Fibroblast of the aortic adventitia (primary cell): ENCODE measurements at places on chromosomes 6 and 20. TPM values are rescaled to one million over a fixed set of nuclear protein-coding genes. Genes with fewer than 3 reads are reported as not detected.

PKHD1 gene
- not detected in 2 replicates for total RNA-seq

EFCAB8 gene
- not detected in 2 replicates for total RNA-seq

CCN2 gene
- total RNA-seq: 15.9 and 118 TPM in 2 replicates

BACH2 gene
- total RNA-seq: 0.27 and 0.65 TPM in 2 replicates

MAPK13 gene
- 2.3 and 15.6 TPM in 2 replicates for total RNA-seq

TBP gene
- 4.0 and 16.8 TPM in 2 replicates for total RNA-seq
